ENCODE measurements at places on chromosomes 12 and 14. TPM values are rescaled to one million over a fixed set of nuclear protein-coding genes. Genes with fewer than 3 reads are reported as not detected.
A peak's percentile ranks its signal among the peaks of the same experiment; 100 is the strongest.

The WNT5B gene
- 16.1 TPM for total RNA-seq

The ANKRD33 gene
- total RNA-seq: not detected

GRCh38 chr12:96260231-96260630, 66.1 kb downstream of the ELK3 start:
- no peak for DNase-seq

GRCh38 chr14:63039866-63040265, 5.4 kb downstream of the KCNH5 start:
- DNase-seq: peak; percentile 42

The CLEC6A gene
- not detected for total RNA-seq

DNA sequence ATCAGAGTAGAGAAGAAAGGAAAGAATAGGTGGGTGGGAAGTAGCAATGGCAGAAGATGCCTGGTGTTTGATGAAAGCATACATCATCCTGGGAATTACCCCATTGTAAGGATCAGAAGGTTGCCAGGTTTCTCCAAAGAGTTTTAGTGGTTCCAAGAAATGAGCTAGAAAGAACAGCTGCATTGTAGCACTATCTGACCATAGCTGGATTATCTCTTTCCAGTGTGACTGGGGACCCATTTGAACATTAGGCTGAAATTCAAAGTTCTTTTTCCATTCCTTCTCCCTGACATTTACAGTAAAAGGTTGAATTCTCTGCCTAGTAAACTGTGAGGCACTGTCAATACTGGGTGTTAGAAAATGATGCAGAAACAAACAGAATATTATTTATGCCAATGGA, 244.4 kb downstream of the GALC start:
- peak; percentile 31 for DNase-seq

DNA sequence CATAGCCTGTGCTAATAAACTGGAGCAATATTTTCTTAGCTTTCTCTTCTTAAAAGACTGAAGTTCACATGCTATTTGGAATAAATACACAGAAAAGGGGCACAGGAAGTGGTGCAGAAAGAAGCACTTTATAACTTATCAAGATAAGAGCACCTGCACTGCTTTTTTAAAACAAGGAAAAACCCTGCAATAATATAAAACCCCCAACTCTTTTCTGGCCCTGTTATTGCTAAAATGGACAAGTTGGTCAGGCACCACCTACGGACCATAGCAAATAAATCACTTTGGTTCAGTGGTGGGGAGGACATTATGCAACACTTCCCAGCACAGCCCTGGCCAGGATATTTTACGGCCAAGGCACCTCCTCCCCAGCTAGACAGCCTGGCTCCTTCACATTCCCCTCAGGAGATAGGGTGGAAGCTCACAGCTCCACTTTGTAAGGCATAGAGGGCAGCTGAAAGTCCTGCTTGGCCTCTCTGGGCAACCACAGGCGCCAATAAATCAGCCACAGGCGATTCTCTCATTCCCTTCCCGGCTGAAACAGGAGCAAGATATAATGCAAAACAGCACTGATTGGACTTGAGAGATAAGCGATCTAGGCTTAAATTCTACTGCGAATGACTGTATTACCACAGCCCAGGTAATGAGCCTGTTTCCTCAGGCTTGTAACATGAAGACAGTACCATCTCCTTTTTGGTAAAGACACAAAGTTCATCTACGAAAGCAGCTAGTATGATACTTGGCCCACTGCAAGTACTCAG, 2.0 kb downstream of the ZBTB25 start:
- DNase-seq: no peak

GRCh38 chr12:107775093-107775721, 703 bp downstream of the ASCL4 start:
- DNase-seq: peak; percentile 20

The DHRS2 gene
- not detected for total RNA-seq

The ARID4A gene
- 24.6 TPM for total RNA-seq

The BCL11B gene
- total RNA-seq: 5.7 TPM

- no peak for DNase-seq
These were observed 450.6 kb downstream of the DPF3 start for GRCh38 chr14:72443256-72443655.

GRCh38 chr12:47636908-47637780, 68.7 kb downstream of the RPAP3 start:
- no peak for DNase-seq

The OR4E2 gene
- total RNA-seq: not detected

DNA sequence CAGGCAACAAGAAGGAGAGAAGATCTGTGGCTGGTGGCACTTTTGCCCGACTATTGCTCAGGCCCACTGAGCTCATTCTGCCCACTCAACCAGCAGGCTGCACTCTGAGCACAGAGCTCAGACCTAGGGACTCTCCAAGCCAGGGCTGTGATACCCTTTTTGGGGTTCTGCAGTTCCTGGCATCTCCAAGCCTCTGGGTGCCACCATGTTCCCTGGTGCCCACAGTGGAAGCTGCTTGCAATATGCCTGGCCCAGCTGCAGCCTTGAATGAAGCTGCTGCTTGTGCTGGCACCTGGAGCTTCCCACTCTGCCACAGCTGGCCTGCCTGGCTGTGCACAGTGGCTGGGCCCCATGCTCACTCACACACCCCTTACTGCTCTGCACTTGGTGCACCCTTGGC, 236.1 kb downstream of the ADGRD1 start:
- DNase-seq: no peak

The FOXN3 gene
- 74.7 TPM for total RNA-seq

The DNAH10 gene
- 0.62 TPM for total RNA-seq

- DNase-seq: no peak
These were observed 94.0 kb downstream of the NUAK1 start for GRCh38 chr12:106044773-106045172.

DNA sequence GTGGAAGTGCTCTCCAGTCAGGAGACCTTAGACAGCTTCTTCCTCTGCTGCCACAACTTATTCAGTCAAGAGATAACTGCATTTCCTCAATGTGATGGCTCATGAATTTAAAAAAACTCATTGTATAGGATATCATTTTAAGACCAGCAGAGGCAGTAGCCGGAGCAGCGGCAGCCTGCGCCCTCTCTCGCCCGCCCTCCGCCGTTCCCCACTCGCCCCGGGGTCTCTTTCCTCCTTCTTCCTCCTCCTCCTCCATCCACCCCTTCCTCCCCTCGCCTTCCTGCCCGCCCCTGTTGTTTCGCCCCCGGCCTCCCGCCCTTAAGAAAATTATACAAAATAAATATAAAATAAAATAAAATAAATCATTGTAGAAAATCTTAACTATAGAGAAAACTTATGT, 687.6 kb downstream of the FLRT2 start:
- DNase-seq: no peak

DNA sequence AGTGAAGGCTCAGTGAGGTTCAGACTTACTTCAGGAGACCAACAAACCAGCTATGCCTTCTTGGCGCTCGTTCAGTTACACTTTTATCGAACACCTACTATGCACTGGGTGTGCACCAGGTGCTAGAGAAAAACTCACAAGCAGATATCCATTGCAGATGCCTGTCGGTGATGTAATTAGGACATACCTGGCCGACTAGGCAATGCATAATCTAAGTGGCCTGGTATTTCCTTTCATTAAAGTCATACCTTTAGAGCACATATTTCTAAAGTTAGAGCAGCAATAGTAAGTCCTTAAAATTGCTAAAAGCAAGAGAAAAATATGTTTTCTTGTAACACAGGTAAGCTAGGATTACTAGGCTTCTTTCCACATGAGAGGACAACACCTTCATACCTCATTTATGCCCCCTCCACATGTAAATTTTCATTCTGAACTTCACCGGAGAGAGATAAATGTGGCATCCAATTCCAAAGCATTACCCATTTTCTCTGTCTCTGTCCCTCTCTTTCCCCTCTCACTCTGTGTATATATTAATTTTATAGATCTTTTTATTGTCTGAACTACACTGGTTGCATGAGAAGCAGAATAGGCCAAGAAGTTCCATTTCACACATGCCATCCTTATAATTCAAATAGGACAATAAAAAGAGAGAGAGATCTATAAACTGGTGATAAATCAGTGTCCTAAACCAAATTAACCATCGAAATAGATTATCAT, 242.2 kb downstream of the SPTSSA start:
- no peak for DNase-seq

The PZP gene
- total RNA-seq: not detected

- DNase-seq: no peak
These were observed 62.1 kb downstream of the ACACB start for GRCh38 chr12:109178532-109178931.

- no peak for DNase-seq
These were observed 17.0 kb downstream of the DLST start for GRCh38 chr14:74898694-74899093.

- DNase-seq: no peak
These were observed 3.2 kb downstream of the PLEKHD1 start for GRCh38 chr14:69487771-69488170.

- DNase-seq: no peak
These were observed 20.4 kb downstream of the ACVR1B start for GRCh38 chr12:51971679-51972421.

DNA sequence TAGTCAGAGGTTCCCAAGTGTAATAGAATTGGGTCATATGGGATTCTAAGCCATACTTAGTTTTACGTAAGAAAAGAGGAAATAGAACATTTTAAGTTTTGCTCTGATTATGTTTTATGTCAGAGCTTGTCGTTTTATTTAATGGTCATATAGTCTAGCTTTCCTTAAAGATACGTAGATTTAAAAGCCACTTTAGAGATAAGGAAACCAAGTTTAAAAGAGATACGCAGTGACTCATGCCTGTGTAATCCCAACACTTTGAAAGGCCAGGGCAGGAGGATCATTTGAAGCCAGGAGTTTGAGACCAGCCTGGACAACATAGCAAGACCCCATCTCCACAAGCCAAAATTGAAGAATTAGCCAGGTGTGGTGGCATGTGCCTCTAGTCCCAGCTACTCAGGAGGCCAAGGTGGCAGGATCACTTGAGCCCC, 19.5 kb downstream of the MAPK1IP1L start:
- DNase-seq: no peak

DNA sequence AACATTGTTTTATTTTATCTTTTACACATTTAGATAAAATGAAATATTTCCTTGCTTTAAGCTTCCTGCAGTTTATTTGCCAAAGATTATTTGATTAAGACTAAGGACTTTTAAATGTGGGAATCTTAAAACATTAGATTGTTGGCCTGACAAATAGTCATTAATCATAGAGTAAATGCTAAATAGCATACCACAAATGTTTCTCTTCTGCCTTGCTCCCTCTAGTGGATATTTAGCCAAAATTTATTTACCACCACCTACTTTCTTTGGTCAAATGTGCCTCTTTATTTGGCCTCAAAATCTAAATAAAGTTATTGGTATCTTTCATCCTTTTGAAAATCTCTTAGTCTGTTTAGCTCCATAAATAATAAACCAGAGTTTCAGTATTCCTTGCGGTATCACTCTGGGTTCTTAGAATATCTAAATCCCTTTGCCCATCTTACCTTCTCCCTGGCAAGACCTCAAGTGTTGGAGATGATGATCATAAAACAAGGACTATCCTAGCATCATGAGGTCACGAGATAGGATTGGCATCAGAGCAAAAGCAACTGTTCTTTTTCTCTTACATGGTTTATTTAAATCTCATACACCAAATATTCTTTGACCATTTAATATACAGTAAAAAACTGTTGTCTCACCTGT, 150.6 kb upstream of the AEBP2 start:
- peak; percentile 54 for DNase-seq

DNA sequence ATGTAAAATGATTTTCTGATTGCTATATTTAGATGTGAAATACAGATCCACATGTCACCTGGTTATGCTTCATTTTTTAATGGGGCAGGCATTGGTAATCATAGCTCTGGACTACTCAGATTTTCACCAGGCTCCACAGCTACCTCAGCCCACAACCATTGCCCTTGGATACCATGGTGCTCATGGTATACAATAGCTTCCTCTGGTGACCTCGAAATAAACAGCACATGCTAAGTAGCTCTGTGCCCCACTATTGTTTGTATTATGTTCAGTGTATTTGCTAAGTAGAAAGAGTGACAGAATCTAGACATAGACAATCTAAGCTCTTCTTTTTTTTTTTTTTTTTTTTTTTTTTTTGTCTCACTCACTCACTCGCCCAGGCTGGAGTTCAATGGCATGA, 274.4 kb upstream of the USP15 start:
- DNase-seq: no peak

DNA sequence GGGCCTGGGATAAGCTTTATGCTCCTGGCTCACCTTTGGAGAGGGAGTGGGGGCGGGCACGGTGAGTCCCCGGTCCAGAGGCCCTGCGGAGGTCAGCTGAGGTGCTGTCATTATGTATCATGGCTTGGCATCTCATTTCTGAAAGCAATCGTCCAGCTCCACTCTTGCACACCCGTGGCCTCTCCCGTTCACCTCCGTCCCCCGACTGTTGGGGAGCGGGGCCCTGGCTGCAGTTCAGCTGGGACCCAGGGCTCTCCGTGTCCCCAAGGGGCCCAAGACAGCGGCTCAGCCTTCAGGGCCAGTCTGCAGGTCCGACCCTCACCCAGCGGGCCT, 10.6 kb downstream of the BMP4 start:
- DNase-seq: no peak

The SPIC gene
- total RNA-seq: not detected

The SLC17A8 gene
- total RNA-seq: 3.2 TPM

- DNase-seq: no peak
These were observed 49.9 kb downstream of the BORCS5 start for GRCh38 chr12:12406762-12407161.

DNA sequence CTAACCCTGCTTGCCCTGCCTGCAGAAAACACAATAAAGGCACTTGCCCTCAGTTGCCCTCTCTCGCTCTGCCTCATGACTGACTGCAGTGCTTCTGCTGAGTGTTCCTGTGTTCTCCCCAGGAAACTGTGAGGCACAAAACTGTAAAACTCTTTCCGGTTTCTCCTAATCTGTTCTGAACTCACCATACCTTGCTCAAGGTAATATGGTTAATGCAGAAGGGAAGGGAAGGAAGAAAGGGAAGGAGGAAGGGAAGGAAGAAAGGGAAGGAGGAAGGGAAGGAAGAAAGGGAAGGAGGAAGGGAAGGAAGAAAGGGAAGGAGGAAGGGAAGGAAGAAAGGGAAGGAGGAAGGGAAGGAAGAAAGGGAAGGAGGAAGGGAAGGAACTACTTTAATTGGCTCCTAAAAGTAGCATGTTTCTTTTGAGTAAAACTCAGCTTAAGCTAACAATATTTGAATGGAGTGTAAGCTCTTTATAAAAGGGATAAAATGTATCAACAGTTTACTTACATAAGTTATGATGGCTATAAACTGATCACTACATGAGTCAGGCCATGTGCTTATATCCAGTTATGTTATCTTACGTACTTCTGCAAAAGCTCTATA, 334.0 kb upstream of the CLEC14A start:
- no peak for DNase-seq

DNA sequence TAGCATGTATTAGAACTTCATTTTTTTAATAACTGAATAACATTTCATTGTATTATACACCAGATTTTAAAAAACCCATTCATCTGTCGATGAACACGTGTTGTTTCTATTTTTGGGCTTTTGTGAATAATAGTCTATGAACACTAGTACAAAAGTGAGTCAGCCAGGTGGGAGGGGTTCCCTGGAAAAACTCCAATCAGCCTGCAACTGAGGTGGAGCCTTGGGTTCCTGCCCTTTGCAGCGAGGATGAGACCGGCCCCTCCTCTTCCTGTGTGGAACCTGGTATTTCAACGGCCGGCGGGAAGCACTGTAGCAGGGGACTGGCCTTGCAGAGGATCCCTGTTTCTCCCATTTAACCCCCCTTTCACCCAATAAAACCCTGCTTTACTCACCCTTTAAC, 56.1 kb downstream of the LMNTD1 start:
- no peak for DNase-seq

- no peak for DNase-seq
These were observed 347.6 kb downstream of the TMEM121 start for GRCh38 chr14:105873870-105874512.

Data from tongue (tissue), 3 donors.